ENCODE measurements at places on chromosomes 16 and 17.
A peak's percentile ranks its signal among the peaks of the same experiment; 100 is the strongest.

- no peak for DNase-seq
These were observed 47.3 kb downstream of the RPH3AL start for GRCh38 chr17:305090-305976.

DNA sequence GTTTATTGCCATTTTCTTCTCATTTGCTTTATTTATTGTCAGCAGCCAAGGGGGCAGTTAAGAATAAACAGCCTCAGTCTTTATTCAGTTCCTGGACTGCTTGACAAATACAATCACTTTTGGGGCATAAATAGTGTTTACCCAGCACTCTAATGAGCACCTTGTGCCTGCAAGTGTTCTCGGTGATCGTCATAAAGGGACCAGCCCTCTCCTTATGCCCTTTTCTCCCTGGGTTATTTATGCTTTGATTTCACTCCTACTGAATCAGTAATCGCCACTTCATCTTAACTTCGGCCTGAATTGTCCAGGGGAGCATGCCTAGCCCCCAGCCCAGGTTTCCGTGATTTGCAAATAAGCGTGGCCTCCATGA is 55.7 kb upstream of the CACNG5 start:
- DNase-seq = no peak

GRCh38 chr16:49488740-49489525 is 115.3 kb downstream of the C16orf78 start:
- no peak for DNase-seq

DNA sequence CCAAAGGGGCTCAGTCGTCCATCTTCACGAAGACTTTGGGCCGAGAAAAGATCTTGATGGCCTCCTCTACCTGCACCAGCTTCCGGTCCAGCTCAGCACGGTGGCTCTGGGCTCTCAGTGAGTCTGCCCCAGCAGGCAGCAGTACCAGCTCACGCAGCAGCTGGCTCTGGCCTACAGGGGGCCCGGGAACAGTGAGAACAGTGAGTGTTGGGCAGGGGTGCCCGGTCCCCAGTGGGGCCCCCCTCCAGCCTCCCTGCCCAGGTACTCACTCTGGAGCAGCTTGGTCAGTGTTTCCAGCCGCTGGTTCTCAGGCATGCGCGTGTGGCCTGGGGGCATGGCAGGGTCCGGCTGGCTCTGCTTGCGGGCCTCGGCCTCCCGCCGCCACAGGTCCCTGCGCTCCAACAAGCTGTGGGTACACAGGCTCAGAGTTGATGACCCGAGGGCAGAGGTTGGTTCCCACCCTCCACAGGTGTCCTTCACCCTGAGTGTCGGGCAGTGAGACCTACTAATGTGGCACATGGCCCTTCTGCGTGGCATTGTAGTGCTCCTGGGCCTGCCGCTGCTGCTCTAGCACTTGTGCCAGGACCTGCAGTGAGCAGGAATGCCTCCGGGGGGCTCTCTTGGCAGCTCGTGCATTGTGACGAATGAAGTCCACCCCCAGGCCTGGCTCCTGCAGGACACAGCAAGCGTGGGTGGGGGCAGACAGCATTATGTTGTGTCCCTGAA is 2.6 kb downstream of the PARD6A start:
- DNase-seq = no peak

DNA sequence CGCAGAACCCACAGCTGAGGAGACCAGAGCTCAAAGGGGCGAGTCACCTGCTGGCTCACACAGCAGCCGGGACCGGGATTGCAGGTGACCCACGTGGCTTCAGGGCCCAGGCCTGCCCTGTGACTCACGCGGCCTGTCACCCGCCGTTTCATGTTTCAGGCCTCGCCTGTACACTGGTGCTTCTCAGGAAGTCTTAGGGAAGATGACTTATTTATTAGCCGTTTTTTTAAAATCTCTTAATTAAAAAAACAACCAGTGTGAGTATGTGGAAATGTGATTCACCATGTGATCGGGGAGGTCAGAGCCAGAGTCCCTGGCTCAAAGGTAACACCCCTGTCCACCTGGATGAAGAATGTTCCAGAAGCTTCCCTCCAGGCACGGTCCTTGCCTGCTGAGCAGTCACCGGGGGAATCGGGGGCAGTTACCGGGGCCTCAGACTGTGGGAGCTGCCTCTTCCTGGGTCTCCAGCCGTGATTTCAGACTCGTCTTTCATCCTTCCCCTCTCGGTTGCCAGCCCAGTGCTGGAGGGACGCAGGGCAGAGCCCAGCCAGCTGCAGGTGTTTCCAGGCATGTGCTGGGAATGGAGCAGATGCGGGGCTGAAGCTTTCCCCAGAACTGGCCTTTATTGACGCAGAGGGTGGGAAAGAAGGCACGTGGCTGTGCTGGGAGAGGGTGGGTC is 49.3 kb downstream of the CMIP start:
- peak; percentile 86 for DNase-seq

GRCh38 chr16:4345836-4346781 is 5.0 kb downstream of the PAM16 start:
- DNase-seq = peak; percentile 38

GRCh38 chr17:38402897-38403296 is 25.4 kb upstream of the ARHGAP23 start:
- no peak for DNase-seq

- DNase-seq = peak; percentile 3
These were observed 289.1 kb downstream of the CA10 start for GRCh38 chr17:51869387-51869786.

DNA sequence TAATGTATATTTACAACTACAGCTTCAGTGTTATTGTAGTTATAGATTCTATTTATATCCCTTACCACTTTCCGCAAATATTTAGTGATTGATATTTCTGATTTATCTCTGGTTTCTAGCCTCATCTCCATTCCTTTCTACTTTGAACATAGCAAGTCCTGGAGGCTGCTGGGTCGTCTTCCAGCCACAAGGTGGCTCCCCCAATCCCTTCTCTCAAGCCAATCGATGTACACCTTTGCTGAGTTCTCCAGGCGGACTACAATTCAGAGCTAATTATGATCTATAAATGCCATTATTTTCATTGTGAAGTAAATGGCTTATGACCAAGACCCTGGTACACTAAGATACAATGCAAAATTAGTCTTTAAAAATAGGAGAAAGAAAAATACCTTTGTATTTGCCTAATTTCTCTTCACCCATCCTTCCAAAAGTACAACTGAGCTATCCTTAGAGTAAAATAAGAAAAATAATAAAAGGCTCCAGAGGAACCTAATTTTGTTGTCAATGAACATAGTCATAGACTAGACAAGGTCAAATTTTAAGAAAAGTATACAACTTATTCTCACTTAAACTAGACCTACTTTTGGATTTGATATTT is 122.1 kb downstream of the SKAP1 start:
- peak; percentile 67 for DNase-seq

GRCh38 chr16:51922476-51922875 is 624.5 kb downstream of the TOX3 start:
- DNase-seq = no peak

DNA sequence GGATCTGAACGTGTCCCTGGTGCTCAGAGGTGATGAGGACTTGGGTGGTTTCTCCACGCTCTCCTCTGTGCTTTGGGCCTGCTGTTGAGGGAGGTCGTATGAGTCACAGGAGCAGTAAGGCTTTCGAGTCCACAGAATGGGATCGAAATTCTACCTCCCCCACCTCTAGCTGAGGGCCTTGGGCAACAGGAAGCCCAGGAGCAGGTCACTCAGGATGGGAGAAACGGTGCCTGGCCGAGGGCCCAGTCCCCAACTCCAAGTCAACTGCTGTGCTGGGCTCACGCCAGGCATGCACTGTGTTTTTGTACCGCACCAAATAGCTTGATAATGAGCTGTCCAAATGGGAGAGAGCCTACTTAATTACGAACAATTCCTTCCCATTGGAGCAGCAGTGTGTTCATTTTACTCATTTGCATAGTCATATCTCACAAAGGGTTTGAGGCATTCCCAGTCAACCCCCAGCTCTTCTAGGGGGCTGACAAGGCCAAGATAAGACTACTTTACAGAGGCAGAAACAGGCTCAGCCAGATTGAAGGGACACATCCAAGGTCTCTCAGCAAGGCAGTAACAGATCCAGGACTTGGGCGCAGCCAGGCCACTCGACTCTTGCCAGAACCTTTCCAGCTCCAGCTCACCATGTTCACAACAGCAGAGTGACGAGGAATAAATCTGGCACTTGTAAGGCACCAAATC is 53.6 kb downstream of the WNT3 start:
- DNase-seq = peak; percentile 74

DNA sequence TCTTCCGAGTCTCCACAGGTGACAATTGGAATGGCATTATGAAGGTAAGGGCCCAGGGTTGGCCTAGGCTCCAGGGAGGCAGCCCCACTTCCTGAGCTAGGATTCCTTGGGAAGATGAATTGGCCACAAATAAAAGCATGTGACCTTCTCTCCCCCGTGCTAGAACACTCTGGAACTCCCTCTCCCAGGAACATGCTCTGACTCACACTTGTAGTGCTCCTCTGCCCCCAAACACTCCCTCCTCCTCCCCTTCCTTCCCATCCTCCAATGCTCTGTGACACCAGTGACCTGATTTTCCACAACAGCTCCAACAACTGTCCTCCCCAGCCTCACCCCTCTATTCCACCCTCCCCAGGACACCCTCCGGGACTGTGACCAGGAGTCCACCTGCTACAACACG is 16.4 kb upstream of the ABCC3 start:
- DNase-seq = peak; percentile 27

DNA sequence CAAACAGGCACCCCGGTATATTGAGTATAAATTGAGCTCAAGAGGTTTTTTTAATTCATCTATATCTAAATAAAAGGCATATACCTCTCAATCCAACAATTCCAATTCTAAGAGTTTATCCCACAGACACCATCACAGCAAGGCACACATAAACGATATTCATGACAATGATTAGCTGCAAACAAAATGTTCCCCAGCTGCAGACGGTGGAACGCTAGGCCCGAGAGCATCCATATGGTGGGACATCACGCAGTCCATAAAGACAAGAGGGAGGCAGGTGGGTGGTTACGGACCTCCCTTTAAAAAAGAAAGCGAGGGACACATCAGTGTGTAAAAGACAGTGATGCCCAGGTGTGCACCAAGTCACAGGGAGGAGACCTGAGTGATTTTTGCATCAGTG is 28.1 kb downstream of the MEAK7 start:
- no peak for DNase-seq

GRCh38 chr17:60403523-60403810 is 11.5 kb upstream of the USP32 start:
- no peak for DNase-seq

- DNase-seq = no peak
These were observed 77.3 kb upstream of the CDH5 start for GRCh38 chr16:66289051-66289680.

DNA sequence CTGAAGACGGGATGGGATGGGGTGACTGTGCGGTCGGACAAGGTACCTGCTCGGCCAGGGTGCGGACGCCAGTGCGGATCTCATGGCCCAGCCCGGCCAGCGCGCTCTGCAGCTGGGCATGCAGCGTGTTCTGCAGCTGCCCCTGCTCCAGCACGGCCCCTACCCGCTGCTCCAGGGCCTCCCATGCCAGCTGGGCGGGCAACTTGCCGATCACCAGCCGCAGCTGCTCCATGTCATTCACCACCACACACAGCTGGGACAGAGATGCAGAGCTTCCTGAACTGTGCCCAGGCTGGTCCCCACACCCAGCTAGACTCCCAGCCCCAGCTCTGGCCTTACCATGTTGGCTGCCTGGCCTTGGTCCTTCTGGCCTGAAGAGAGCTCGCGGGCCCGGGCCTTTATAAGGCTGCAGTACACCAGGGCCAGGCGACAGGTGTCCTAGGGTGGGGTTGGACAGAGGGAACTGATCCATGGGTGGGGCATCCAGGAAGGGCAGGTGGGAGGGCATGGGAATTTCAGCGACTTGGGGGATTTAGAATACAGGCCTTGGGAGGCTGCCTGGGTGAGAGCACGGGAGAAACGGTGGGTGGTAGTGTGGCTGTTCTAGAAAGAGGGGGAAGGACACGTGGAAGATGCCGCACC is 9.8 kb downstream of the UNC13D start:
- no peak for DNase-seq

- no peak for DNase-seq
These were observed 17.0 kb downstream of the VAT1L start for GRCh38 chr16:77805398-77805797.

DNA sequence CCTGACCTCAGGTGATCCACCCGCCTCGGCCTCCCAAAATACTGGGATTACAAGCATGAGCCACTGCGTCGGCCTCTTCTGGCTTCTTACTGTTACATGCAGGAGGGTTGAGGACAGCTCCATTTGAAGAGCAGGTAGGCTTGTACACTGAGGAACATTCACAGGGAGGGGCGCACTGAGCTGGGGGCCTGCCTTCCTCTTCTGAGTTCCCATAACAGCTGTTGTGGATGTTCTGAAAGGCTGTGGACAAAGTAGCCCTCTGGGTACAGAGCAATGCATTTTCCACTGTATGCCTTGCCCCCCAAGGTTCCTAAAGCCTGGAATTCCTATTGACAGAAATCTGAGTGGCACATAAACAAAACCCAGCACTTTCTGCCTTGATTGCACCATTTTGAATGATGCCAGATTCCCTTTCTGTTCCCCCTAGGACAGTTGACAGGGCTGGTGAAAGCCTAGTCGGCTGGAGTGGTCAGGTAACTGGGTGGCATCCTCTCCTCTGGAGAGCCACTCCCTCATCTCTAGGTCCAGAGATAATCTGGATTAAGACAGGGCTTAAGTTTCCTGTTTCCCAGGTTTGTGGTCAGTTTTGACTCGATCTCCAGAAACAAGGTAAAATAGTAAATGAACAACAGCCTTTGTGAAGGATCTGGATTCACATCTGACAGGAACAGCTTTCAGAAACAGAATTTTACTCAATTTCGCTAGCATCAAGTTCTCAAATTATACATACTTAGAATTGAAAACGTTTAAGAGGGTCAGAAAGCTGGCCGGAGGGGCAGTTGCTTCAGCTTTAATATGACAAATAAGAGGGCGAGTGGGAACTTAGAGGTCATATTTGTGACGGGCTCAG is 1.3 kb upstream of the CDK5R1 start:
- no peak for DNase-seq

GRCh38 chr17:78000341-78000740 is 41.8 kb downstream of the TNRC6C start:
- peak; percentile 36 for DNase-seq

- DNase-seq = peak; percentile 47
These were observed 458.0 kb upstream of the ASIC2 start for GRCh38 chr17:33750943-33751701.

DNA sequence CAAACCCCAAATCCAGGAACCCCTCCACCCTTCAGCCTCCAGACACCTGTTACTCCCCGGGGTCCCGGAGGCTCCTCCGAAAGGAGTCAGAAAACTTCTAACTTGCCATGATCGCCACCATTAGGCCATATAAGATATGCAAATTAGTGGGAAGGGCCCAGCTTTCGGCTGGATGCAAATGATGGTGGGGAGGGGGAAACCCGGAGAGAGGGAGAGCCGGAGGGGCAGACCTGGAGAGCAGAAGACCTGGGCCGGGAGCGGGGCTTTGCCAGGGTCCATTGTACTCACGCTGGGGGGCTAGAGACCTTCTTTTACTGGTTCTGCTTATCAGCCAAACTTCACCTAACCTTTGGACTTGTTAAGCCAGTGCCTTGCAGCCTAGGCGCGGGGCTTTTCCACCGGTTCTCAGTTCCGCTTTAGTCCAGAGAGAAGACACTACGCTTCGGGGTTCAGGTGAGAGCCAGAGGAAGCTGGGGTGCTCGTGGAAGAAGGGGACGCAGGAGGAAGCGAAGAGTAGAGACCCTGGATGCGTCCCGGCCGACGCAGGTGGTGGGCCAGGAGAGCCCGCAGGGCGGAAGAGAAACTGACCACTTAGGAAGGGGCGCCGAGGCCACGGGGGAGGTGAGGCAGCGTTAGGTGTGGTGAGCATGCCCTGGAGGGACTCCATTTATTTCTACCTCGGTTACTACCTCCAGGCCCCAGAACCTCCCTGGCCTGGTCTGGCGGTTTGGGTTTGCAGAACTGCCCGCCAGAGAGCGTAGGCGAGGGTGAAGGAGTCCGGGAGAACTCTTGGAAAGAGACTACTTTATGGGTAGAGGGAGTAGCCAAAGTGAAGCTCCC is at the start of gene HNF1B:
Gene HNF1B, minus strand, starts transcription at position 99 of the 840 bp plus-strand sequence. CDS start 175 bp downstream, outside the sequence.
- DNase-seq = no peak
